ENCODE measurements at places on chromosomes 4 and X. TPM values are rescaled to one million over a fixed set of nuclear protein-coding genes. Genes with fewer than 3 reads are reported as not detected.

AMTN gene
- not detected for total RNA-seq

- no peak overlapping the region for H3K27ac ChIP-seq
- no peaks in the 10 kb centered on the region for H3K36me3 ChIP-seq
- no peaks in the 10 kb centered on the region for H3K4me1 ChIP-seq
- no peaks in the 10 kb centered on the region for H3K27me3 ChIP-seq
Measured at GRCh38 chrX:123049071-123049625, 134.9 kb upstream of the GRIA3 start.

- H3K4me3 ChIP-seq = no peak overlapping the region
- H3K4me1 ChIP-seq = no peaks in the 10 kb centered on the region
- H3K27ac ChIP-seq = no peak overlapping the region
- no peaks in the 10 kb centered on the region for H3K36me3 ChIP-seq
- DNase-seq = no peak
- H3K27me3 ChIP-seq = peaks cover 2% of the 10 kb centered on the region
Measured at GRCh38 chrX:37627602-37628001, 56.1 kb downstream of the LANCL3 start.

DNA sequence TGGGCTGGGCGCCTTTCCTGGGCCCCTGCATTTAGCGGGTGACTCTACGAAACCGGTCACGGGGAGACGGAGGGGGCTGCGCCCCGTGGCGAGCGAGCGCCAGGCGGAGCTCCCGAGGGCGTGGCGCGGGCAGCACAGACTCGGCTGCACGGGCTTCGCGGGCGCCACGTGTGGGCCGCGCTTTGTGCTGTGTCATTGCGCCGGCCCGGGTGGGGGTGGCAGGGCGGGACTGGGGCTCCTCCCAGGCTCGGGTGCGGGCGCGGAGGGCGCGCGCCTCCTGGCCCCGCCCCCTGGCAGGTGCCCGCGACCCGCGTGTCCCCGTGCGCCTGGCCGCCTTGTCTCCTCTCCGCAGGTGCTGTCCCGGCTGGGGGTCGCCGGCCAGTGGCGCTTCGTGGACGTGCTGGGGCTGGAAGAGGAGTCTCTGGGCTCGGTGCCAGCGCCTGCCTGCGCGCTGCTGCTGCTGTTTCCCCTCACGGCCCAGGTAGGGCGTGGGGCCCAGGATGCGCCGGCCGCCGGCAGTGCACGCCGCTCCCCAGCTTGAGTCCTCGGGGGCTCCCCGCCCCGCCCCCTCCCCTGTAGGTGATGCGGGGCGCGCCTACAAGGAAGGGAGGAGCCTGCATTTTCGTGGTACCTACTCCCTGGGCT, 651 bp downstream of the UCHL1 start:
- DNase-seq = peak; percentile 46
- H3K4me1 ChIP-seq = peaks cover 10% of the 10 kb centered on the region
- H3K27ac ChIP-seq = no peak overlapping the region
- H3K36me3 ChIP-seq = no peaks in the 10 kb centered on the region
- H3K4me3 ChIP-seq = peak overlapping the region; percentile 48
- H3K27me3 ChIP-seq = peaks cover 21% of the 10 kb centered on the region

DNA sequence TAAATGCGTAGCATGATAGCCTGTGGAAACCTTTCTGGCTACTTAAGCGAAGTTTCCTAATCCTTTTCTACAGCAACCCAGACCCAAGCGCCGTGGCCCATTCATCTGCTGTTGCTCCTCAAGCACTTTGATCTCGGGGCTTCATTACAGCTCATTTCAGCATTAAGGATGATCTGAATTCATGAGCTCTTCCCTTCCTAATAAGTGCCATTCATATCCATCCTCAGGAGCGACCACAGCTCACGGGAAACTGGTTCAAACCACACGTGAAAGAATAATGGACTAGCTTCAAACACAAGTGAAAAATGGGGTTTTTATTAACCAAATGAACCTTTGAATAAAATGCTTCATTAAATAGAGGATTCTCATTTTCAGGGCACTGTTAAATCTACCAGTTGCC, 202.6 kb upstream of the LEF1 start:
- peaks cover 7% of the 10 kb centered on the region for H3K27me3 ChIP-seq
- H3K4me3 ChIP-seq = no peak overlapping the region
- no peaks in the 10 kb centered on the region for H3K36me3 ChIP-seq
- H3K4me1 ChIP-seq = peaks cover 8% of the 10 kb centered on the region
- no peak for DNase-seq

Data from muscle of leg (tissue), 16 donors.